ENCODE measurements at places on chromosomes 5 and 9.

DNA sequence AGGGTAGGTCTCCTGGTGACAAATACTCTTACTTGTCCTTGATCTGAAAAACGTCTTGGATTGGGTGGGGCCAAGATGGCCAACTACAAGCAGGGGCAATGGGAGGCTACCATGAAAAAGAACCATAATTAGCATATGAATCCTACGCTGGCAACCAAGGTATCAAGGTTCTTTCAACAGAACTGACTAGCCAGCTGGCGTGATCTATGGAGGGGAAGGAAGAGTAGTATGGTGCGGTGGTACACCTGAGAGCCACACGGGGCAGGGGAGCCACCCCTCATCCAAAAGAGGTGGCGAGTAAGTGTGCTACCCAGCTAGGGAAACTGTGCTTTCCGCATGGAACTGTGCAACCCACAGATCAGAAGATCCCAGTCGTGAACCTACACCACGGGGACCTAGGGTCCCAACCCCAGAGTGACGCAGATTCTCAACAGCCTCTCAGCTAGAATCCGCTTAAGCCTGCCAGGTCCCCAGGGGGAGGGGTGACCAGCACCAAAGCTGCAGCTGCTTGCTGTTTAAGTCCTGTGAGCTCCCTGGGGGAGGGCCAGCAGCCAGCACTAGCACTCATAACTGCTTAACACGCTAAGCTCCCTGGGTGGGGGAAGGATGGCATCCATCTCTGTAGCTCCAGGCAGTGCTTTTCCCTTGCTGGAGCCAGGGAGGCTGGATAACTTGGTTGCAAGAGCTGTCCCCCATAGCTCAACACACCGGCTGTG, 334.8 kb downstream of the FBXL17 start:
- no peak for DNase-seq

DNA sequence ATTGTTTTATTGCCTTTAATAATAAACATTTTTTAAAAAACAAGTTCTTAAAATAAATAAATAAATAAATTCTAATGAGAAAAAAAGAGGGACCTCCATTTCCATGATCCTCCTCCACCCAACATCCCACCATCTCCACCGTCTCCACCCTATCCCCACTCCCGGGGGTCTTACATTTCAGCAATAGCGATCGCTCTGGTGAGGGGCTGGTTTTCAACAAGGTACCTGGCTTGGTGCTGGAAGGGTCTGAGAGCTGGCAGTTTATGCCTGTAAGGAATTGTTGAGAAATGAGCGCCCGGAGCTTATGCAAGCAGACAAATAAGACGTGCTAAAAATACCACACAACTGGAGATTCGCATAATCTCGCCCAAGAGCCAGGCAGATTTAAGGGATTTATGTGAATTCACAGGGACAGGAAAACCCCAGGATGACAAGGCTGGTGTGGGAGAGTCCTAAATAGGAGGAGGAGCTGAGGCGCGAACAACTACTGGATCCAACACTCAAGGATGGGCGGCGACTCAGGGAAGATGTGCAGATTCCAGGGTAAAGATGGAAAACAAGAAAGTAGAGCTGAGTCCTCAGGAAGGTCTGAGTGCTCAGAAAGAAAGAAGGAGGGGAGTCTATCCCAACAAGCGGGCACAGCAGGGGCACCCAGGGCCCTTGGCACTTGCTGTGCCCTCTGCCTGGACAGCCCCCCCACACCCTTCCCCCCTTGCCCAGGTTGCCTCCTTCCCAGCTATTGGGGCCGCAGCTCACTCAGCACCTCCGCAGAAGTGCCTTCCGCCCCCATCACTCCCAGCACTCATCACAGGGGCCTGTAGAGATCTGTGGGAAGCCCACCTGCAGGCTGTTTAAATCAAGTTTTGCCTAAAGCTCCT, 27.0 kb downstream of the TRIM14 start:
- DNase-seq = no peak

DNA sequence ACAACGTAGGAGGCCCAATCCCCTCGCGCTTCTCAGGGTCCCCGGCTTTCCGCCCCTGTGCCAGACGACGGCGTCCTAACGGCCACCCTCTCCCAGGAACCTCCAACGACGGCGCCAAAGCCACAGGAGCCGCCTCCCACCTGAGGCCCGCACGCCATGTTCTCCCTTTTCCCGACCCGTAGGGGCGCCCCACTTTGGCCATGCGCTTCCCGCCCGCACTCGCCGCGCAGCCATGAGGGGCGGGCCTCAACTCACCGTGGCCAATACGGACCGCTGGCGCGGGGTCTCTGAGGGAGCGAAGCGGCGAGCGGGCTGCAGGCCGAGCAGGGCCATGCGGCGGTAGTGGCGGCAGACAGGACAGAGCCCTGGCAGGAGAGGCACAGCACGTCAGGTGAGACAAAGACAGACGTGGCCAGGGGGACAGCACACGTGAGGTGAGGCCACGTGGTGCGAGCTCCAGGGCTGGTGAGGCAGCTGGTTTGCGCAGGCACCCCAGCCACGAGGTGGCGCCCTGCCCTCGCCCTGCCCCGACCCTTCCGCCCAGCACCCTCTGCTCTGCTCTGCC, 1005.5 kb upstream of the PTPRD start:
- no peak for DNase-seq

- no peak for DNase-seq
Measured at GRCh38 chr9:120366644-120367019, 213.3 kb downstream of the CDK5RAP2 start.

DNA sequence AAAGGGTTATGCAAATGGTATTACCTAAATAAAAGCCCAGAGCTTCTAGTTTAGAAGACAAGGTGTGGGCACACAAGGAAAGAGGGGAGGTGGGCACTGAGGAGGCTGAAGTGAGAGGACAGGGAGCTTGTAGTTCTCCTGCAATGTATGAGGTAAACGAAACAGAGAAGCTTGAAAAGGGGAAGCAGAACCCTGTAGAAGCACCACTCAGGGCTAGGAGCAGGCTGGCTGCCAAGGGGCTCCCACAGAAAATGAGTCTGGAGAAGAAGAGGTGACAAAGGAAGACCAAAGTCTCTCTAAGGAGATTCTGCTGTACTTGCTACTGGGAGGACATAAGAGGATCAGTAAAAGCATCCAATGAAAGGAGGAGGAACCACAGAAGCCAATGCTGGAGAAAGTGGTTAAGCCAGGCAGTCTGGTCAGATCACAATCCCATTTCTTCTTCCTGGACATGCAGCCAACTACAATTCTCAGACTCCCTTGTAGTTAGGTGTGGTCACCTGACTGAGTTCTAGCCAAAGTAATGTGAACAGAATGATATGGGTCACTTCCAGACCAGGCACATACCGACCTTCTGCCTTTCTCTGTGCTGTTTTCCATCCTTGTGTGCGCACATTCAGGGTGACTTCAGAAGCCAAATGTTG, 174.5 kb upstream of the MAP3K1 start:
- no peak for DNase-seq
